Activated T-helper 1 cell treated with anti-CD3 and anti-CD28 coated beads, Interleukin-12 subunit alpha, Interleukin-12 subunit beta, Interleukin-2, Interleukin-4 antibody, amounts not matched to agents 30 ng/mL and 10 ng/mL and 1 ng/mL, durations not matched to agents 14 hours and 24 hours and 36 hours (primary cell): ENCODE measurements at places on chromosomes 11 and 22. TPM values are rescaled to one million over a fixed set of nuclear protein-coding genes. Genes with fewer than 3 reads are reported as not detected.

GRCh38 chr22:50070366-50070765 is 12.3 kb upstream of the TTLL8 start:
- no peak for DNase-seq

DNA sequence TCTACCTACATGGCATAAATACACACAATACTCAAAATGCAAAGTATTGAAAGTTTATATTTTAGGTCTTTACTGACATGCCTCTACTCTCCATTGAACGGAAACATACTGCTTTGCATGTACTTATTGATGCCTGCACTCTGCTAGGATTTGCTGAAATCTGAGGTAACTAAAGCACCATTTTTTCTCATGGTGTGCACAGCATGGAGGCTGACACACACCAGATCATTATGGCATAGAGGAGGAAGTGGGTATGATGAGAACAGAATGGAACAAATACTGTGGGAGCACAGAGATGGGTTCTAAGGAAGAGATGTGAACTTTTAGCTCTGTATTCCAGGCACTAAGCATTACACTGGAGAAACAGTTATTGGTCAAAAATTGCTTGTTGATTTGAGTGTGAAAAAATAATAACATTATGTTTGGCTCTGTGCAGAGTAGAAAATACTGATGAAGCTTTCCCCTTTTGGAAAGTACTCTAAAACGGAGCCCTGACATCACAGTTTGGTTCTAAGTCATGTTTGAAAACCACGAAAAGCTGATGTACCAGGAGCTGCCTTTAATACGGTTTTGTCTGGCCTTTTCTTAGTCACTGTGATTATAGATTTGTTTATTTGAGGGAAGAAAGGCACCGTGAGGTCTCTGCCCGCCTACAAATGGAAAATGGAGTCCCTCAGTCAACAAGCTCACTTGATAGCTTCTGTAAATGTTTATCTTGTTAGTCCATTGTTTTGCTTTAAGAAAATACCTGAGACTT is 5.6 kb downstream of the OR52R1 start:
- DNase-seq, result no peak

DNA sequence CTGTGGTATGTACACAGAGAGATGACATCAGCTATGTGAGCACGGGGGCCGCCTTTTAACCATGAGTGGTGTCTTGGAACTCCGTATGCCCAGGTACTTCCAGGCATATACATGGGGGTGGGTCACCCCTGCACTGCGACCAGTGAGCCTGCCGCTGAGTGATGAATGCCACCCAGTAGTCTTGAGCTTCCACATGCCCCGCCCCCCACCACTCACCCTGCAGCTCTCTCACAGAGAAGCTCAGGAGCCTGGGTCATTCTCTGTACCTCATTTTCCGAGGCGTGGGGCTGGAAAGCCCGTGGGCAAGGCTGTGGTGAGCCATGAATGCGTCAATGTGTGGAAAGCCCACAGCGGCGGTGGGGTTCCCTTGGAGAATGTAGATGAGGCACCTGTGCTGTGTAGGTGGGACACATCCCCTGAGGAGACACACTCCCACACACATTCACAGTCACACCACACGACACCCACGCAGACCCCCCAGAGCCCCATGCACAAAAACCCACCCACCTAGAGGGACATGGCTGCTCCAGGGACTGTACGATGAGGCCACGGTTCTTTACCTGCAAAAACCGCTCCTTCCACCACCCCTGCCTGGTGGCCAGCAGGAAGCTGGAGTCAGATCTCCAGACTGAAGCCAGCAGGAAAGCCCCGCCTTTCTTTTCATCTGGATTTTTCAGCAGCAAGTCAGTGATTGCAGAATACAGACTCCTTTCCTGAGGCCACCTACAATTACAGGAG is 67.6 kb downstream of the PIWIL3 start:
- no peak for DNase-seq

DNA sequence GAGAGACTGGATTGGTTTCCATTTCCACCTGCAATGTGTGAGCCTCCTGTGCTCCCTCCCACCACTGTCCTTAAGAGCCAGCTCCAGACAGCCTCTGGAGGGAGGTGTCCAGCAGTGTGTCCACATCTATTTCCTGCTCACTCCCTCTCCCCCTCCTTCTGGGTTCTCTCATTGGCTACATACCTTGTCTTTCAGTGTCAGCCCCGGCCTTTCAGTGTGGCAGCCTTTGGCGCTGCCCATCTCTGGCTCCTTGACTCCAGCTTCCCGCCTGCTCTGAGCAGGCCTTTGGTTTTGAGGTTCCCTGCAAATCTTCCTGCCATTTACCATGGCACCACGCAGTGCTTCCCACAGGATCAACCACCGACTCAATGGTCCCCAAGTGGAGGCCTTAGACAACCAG is 19.0 kb upstream of the PTPRJ start:
- DNase-seq, result no peak

DNA sequence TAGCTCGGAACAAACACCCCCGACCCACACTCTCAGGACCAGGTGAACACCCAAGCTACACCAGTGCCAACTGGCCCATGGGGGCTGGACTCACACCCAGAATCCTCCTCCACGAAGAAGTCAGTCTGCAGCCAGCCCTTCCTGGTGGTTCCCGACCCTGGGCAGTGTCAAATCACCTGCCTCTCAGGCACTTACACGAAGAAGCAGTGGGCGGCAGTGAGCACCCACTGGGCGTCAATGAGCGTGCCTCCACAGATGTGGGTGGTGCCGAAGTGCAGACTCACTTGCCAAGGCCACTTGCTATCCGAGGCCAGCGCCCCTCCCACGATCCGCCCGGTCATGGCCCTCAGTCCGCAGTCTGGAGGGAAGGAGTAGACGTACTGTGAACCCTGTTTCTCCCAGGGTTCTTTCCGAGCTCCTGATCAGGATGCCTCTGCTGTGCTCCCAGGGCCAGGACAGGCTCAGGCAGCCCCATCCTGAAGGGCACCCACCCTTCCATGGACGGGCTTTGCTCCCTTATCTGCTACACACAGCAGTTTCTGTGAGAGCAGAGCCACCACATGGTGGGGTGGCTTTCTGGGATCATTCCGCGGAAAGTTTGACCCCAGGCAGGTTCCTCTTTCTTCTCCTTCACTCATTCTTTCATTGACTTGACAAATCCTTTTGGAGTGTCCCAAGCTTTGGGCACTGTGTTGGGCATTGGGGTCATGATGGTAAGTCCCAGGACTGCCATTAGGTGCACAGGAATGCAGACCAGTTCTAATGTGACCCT is 19.4 kb downstream of the TMPRSS13 start:
- no peak for DNase-seq

- DNase-seq, result no peak
Measured at GRCh38 chr22:39470451-39471291, 13.9 kb downstream of the MGAT3 start.

DNA sequence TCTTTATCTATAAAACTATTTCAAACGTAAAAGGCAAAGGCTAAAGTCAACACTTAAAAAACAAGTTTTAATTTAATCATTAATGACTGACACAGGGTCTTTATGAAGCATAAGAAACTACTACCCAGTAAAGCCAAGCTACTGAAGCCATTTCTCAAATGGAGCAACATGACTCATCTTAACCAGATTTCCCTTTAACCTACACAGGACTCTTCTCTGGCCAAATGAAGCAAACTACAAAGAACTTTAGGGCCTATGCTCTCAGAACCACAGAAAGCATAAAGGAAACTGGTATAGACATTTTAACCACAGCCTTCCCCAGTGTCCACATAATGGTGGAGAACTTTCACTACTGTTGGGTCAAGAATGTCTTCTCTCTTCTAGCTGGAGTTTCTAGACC is 34.7 kb downstream of the ALG9 start:
- DNase-seq, result no peak

GRCh38 chr22:32579529-32580220 is 105.1 kb downstream of the FBXO7 start:
- DNase-seq, result no peak

- no peak for DNase-seq
Measured at GRCh38 chr11:58807343-58807742, 37.2 kb downstream of the GLYATL2 start.

DNA sequence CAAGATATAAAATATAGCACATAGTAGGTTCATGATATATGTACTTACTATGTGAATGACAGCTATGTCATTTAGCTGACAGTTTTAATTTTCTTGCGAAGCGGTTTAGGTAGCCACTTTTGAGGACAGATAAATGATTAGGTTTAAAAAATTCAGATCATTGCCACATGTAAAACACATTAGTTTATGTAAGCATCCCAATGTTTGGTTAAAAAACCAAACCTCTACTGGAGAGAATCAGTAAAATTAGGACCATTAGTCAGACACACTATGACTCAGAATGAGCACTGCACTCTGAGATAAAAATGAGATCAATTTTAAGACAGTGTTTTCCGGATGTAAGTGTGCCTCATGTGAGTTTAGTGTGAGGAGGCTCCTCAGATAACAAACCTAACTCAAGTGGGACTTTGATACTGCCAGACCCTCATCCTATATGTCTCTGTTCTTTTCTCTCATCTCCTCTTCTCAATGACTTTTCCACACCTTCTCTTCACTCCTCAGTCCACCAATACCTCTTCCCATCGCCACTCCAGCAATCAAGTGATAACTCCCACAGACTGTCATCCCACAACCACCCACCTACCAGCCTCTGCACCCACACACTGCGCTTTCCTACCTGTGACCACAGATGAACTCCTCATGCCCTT is 6.8 kb upstream of the OR2AT4 start:
- no peak for DNase-seq

DNA sequence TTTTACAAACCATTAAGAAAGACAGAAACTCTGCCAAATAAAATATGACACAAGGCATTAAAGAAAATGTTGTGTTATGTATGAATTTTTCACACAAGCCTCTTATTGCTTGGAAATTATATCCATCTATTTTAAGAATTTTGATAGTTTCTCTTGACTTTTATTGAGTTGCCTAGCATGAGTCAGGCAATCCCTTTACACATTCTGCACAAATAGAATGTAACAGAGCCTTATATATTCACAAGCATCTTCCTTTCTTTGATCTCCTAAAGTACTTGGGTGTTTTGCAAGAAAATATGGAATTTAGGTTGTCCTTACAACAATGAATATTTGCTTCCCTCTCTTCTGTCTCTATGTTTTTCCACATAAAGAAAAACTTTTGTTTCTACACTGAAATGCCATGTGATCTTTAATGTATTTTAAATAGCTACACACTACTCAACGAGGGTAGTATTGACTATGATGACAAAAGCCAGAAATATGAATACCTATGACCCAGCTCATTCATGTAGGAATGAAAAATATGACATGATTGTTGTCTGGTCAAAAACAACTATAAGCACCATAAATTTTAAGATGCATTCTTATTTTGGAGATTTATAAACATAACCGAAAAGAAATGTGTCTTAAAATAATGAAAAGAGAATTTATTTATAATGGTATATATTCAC is 398.8 kb downstream of the GUCY1A2 start:
- DNase-seq, result no peak

DNA sequence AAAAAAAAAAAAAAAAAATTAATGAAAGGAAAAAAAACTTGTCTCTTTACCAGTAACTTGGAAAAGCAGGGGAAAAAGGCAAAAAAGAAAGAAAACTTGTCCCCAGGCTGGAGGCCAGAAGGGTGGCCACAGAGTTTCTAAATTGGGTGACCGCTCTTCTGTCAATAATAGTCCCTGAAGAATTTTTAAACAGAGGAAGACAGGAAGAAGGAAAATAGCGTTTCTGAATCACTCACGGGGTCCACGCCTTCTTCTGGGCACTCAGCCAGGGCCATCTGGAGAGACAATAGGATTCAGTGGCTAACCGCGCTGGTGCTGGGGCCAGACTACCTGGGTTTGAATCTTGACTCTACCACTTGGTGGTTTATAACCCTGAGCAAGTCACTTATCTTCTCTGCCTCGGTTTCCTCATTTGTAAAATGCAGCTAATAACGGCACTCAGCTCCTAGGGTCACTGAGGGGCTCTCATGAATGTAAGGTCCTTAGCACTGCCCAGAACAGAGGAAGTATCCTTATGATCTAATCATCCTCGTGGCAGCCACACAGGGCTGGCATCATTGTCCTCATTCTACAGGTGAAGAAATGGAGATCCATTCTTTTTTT is 7.0 kb downstream of the C11orf86 start:
- no peak for DNase-seq

DNA sequence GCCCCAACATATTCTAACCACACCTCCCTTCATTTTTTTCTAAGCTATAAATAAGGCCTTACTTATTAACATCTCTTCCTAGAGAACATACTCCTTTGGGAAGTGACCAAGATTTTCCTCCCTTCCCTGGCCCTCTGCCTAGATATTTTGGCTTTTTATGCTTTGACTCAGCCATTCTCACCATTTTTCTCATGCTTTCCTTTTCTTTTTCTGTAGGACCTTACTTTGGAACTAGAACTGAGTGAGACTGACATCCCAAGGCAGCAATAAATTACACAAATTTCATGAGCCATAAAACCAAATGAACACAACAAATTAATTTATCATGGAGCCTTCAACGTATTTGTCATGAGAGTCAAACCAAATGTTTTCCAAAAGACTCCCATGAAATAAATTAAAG is 142.7 kb upstream of the CTSC start:
- DNase-seq, result no peak

- no peak for DNase-seq
Measured at GRCh38 chr22:38041760-38042487, 15.3 kb upstream of the PICK1 start.

- peak; percentile 51 for DNase-seq
Measured at GRCh38 chr22:17281440-17281841, 62.2 kb upstream of the ADA2 start.

DNA sequence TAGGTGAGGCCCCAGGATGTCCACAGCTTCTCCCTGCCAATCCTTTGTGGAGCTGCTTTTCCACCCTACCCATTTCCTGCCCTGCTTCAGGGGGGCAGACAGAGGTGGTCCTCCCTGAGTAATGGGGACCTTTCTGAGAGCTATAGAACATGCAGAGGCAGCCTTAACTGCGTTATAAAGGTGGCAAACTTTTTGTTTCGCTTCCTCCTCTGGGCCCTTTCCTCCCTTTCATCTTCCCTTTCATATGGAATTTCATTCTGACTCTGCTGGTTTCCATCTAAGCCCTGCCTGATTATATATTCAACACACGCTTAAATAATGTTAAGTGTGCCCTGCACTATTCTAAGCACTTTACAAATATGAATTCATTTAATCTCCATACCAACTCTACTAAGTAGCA is 169.3 kb upstream of the E2F8 start:
- no peak for DNase-seq

GRCh38 chr22:36022697-36023096 is 5.9 kb downstream of the RBFOX2 start:
- no peak for DNase-seq

- no peak for DNase-seq
Measured at GRCh38 chr11:2304506-2305139, 2.8 kb downstream of the TSPAN32 start.

GPR83 gene
- 0.15 TPM in 1 of 2 replicates, not detected in the other for total RNA-seq

BMAL1 gene
- total RNA-seq, result 33.6 and 33.7 TPM in 2 replicates

P2RX6 gene
- total RNA-seq, result 0.18 and 0.22 TPM in 2 replicates

RGL4 gene
- total RNA-seq, result 9.3 and 11.7 TPM in 2 replicates

RASSF10 gene
- total RNA-seq, result not detected in 2 replicates

PPFIBP2 gene
- 0.62 and 2.9 TPM in 2 replicates for total RNA-seq

NXPE4 gene
- not detected in 2 replicates for total RNA-seq

LIF gene
- 450 and 455 TPM in 2 replicates for total RNA-seq

DKK3 gene
- total RNA-seq, result not detected in 2 replicates
